ENCODE measurements at places on chromosomes 6 and 20.
A peak's percentile ranks its signal among the peaks of the same experiment; 100 is the strongest.

GRCh38 chr6:1610497-1611321, 994 bp downstream of the FOXC1 start:
- DNase-seq, result peak; percentile 20

DNA sequence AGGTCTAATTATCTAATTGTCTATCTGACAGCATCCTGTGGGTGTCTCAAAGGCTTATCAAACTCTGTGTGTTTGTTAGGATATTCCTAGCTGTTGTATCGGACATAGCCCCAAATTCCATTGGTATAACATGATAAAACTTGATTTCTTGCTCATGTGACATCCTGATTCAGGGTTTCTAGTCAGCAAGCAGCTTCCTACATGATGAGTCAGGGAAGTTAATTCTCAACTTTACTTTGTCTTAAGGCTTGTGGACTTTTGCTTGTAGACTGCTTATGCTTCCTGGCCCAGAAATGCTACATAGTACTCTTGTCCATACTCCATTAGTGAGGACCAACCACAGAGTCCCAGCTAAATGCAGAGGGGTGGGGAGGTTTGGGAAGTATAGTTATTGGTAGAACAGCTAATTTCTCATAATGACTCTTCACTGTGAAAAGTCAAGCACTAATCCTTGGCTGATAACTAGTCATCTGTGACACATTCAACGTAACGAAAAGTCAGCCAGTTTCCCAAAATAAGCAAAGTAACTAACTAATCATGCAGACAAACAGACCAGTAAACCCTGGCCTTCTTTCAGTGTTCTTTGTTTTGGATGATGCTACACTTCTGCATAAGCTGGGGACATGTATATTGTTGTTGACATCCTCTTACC, 25.8 kb downstream of the NKAIN2 start:
- DNase-seq, result no peak

GRCh38 chr20:6686171-6686570, 81.3 kb upstream of the BMP2 start:
- DNase-seq, result no peak

GRCh38 chr20:22684072-22684762, 99.8 kb upstream of the FOXA2 start:
- peak; percentile 34 for DNase-seq

DNA sequence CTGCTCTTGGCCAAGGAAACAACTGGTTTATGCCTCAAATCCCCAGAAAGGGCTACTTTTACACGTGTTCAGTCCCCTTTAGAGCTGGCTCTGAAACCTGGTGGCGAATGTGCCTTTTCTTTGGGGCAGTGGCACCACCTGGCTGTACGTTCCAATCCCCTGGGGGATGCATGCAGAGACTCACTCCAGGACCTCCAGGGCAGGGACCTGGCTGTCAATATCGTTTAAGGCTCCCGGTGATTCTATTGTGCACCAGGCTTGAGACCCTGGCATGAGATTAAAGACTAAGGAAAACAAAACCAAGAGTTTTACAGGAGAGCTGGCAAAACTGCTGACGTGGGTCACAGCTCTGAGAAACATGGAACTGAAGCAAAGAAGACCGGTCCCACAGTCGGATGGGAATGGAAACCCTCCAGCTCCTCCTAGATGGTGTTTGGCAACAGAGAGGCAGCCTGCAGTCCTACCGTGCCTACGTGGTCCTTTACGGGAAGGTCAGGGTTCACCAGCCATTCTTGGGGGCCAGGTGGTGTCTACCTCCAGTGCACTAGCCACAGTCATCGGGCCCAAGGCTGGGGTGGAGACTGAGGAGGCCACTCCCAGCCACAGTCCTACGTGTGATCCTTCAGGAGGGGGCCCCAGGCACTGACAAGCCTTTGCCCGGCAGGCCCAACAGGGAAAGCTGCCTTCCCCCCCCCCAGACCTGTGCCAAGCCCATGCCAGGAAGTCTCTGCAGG, 203.3 kb upstream of the CST7 start:
- DNase-seq, result no peak

GRCh38 chr6:155481215-155481614, 25.6 kb upstream of the NOX3 start:
- no peak for DNase-seq

- DNase-seq, result no peak
Observed at GRCh38 chr6:167762259-167762962, 64.3 kb upstream of the AFDN start.

- no peak for DNase-seq
Observed at GRCh38 chr6:139262519-139263300, 29.1 kb downstream of the TXLNB start.

DNA sequence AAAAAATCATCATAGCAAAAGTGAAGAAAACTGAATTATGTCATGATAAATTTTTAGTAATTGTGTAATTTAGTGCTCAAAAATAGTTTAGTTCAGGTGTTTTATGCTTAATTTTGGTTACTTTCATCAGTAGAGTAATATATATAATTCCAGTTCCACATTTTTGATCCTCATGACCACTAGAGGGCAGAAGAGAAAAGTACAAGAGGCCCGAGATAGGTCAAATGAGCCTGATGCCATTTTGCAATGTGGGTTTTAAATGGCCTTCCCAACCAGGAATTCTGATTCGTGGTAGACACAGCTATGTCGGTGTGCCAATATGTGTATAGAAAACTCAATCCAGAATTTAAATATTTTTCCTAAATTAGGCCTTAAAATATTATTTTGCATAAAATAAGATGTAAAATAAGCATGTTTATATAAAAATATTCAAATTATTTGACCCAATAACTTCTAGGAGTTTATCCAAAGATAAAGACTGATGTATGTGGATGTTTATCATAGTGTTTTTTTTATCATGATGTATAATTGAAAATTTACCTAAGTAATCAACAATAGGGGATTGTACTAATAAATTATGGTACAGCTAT, 159.7 kb upstream of the RPS6KA2 start:
- no peak for DNase-seq

GRCh38 chr20:32737371-32738223, 5.7 kb downstream of the COMMD7 start:
- DNase-seq, result peak; percentile 31

- DNase-seq, result peak; percentile 71
Observed at GRCh38 chr20:62143957-62144825, 622 bp downstream of the SS18L1 start.

DNA sequence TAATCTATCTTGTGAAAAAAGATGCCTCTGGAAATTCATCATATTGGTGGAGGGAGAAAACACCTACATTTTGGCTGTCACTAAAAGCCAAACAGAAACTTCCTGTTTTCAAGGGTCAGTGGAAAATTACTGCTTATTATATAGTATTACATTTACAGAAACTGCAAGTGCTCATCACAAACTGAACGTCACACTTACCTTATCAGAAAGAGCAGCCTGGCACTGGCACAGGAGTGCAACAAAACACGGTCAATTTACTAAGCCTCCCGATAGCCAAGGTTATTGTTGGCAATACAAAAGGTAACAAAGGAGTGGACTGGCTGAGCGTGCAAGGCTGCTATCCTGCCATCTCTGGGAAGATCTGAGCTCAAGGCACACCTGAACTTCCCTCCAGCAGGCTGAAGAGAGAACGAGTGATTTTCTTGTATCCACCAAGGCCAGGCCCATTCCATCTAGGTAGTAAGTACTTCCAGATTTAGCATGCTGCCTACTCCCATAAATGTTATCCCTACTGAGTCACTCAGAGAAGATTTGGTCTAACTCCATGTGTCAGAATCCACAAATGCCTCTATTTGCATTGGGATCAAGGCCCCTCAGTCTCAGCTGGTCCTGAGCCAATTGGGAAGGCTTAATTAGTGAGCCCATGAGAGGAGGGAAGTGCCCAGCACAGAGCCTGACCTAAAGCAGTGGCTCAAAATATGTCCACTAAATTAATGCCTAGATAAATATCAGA, 399.8 kb downstream of the BTBD9 start:
- DNase-seq, result no peak

- DNase-seq, result no peak
Observed at GRCh38 chr6:8546496-8546895, 111.2 kb upstream of the SLC35B3 start.
